ENCODE measurements at places on chromosomes 1 and 21.
A peak's percentile ranks its signal among the peaks of the same experiment; 100 is the strongest.

DNA sequence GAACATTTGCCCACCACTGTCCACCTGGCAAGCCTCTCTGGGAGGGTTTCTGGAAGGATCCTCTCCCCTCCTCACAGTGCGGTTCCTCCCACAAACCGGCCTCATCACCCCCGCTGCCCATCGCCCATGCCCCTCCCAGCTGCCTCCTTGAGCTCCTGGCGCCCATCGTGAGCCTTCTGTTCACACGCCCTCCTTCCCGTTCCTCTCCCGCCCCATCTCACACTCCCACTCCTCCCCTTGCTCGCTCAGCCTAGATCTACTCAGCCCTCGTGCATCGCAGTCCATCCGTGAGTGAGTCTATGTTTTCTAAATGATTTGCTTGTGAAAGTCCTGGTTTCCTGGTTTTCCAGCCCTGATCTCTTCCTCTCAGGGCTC is 119.1 kb upstream of the C1orf174 start:
- no peak for DNase-seq

- no peak for DNase-seq
These were observed 33.8 kb downstream of the STYXL2 start for GRCh38 chr1:167127661-167128060.

DNA sequence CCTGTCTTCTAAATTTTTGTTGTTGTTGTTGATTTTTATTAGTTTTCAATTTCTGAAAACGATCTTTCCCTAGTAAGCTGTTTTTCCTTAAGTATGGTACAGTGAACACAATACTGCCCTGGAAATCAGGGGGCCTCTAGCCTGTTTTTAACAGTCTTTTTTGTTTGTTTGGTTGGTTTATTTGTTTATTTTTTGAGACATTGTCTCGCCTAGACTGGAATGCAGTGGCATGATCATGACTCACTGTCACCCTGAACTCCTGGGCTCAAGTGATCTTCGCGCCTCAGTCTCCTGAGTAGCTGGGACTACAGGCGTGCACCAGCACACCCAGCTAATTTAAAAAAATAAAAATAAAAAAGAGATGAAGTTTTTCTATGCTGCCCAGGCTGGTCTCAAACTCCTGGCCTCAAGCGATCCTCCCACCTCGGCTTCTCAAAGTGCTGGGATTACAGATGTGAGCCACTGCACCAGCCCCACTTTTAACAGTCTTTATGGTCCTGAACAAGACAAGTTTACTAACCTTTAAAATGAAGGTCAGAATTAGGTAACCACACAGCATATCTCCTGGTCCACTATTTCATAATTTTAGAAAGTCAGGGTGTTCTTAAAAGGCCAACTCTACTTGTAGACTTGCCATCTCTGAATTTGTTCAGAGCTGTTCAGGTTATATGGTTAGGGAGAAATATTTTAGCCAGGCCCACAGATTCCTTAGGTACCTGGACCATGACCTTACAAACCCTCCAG is 35.4 kb downstream of the TBCE start:
- DNase-seq, result no peak

GRCh38 chr1:113608399-113608798 is 150.9 kb downstream of the PHTF1 start:
- DNase-seq, result peak; percentile 12

GRCh38 chr1:221149111-221149510 is 269.9 kb downstream of the HLX start:
- DNase-seq, result no peak

GRCh38 chr1:33344896-33345560 is 24.1 kb upstream of the A3GALT2 start:
- no peak for DNase-seq

- DNase-seq, result no peak
These were observed 6.9 kb downstream of the PINK1 start for GRCh38 chr1:20640183-20640597.

- DNase-seq, result no peak
These were observed 18.5 kb downstream of the ATP5PO start for GRCh38 chr21:33897098-33897497.

DNA sequence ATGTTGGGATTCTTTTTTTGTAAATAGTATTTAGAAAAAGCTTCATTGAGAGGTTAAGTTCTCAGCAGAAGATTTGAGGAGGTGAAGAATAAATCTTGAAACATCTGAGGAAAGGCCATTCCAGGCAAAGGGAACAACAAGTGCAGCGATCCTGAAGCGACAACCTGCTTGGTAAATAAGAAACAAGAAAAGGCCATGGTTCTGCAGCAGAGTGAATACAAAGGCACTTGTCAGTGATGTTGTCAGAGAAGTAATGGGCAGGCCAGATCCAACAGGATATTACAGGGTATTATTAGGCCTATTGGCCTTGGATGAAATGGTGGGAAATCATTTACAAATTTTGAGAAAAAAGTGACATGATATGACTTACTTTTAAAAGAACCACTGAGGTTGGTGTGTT is 960.0 kb downstream of the PLA2G4A start:
- no peak for DNase-seq

Data from smooth muscle cell of the brain vasculature (primary cell).